NCI-H2227 treated with DMSO at 0.1 percent for 48 hours (cell line): ENCODE measurements at places on chromosomes 12 and 14.

GRCh38 chr12:9064815-9065606, 50.7 kb downstream of the A2M start:
- peak; percentile 1 for DNase-seq

DNA sequence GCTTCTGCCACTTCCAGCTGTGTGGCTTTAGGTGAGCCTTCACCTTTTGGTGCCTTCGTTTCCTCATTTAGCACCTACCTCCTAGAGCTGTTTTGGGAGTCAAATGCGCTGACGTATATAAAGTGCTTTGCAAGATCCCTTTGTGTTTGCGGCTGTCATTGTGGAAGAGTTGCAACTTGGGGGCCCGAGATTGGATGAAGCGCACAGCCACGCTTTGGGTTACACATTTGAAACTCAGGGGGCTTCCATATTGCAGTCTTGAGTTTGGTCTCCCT, 636 bp upstream of the ARL6IP4 start:
- no peak for DNase-seq

DNA sequence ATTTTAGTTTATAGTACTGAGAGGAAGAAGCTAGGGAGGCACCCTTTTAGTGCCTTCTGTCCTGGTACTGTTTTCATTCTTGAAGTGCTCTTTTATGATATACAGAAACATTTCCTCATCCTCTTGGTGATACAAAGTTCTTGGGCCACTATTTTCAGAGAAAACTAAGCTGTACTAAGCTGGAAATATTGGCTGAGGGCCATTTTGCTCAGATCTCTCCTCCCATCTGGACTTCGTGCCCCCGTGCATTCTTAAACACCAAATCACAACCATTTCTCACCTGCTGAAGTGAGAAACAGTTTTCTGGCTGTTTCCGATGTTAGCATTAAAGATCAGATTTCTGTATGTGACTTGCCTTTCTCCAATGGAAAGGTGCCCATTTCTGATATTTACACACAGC, 158.9 kb downstream of the FBXL14 start:
- no peak for DNase-seq

- no peak for DNase-seq
These were observed 6.9 kb downstream of the RFC5 start for GRCh38 chr12:118023301-118023860.

DNA sequence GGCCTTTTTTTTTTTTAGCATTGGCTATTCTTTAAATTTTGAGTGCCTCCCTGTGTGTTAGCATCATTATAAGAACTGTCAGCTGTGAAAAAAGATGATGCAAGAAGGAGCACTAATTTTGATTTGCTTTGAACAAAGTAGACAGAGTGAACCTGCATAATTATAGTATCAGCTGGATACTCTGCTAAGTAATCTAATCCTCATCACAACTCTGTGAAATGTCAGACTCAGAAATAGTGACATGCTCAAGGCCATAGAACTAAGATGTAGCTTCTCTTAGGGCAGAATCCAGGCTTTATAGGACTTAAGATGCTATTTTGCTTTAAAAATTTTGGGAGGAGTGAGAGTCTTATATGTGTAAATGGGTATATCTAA, 31.9 kb downstream of the FBXO34 start:
- no peak for DNase-seq

- no peak for DNase-seq
These were observed 6.4 kb downstream of the ERP27 start for GRCh38 chr12:14931791-14932560.

DNA sequence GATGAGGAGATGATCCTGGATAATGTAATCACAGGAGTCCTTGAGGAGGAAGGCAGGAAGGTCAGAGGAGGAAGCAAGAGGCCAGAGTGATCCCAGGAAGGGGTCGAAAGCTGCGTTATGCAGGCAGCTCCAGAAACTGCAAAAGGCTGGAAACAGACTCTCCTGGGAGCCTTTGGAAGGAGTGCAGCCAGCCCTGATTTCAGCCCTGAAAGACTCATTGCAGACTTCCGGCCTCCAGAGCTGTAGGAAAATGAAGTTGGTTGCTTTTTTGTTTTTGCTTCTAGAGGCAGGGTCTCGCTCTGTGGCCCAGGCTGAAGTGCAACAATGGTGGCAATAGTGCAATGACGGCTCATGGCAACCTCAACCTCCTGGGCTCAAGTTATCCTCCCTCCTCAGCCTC, 44.6 kb upstream of the FZD10 start:
- no peak for DNase-seq

DNA sequence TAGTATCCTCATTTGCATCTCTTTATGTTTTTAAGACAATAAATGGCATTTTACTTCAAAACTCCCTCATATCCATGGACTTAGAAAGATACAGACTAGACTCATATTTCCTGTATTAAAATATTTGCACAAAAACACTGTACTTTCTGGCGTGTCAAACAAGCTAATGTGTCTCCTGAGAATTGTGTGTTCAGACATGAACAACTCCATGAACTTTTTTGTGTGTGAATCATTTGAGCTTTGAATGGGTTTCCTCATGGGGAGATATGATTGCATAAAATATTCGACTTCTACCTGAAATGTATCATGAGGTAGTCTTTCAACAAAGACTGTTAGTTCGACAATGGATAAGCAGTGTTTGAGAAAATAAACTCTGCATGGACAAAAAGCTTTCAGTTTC, 58.8 kb downstream of the TMEM30B start:
- DNase-seq: no peak

DNA sequence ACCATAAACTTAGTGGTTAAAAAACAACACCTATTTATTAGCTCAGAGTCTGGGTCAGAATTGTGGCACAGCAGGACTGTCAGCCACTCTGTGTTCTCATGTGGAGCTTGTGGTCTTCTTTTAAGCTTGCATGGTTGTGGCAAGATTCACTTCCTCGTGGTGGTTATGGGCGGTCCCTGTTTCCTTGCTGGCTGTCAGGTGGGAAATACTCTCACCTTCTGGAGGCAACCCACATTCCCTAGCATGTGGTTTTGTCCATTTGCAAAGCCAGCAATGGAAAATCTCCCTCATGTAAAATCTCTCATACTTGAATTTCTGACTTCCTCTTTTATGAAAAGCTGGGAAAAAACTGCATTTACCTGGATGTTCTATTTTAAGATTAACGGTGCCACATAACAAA, 229.8 kb downstream of the ALX1 start:
- DNase-seq: no peak
